ENCODE measurements at places on chromosomes 16 and 17.

DNA sequence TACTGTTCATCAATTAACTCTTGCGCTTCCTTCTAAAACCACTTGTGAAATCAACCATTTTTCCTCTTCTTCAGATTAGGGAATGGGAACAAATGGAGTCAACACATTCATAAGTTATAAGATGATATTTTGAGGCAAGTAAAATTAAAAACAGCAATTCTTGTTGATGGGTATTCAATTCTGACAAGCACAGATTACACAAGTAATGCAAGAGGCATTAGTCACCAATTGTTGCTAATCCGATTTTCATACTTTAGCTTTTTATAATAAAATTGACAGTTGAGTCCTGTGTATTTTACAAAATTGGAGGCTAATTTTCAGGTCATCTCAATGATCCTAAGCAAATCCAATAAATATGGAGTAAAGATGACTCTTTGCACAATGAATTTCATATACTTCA lies 918.4 kb upstream of the SOX9 start:
- DNase-seq, result no peak

DNA sequence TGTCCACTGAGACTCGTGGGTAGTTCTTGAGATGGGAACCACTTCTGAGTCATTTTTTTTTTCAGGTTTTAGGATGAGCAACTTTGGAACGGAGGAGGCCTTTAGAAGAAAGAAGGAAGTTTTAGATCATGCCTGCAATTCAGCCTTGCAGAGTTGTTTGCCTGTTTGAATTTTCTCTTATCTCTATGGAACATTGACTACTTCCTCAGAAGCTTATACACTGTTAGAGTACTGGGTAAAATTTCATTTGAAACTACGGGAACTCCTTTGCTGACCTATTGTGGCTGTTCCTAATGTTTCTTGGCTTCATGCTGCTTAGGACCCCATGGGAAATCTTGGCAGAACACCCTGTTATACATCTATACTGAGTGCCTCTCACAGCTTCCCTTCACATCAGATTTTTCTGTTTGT lies 70.8 kb downstream of the MAP2K6 start:
- DNase-seq, result no peak

GRCh38 chr17:2990396-2990795 lies 73.0 kb downstream of the OR1D5 start:
- DNase-seq, result peak; percentile 32

- DNase-seq, result no peak
These were observed 31.4 kb downstream of the MYO15A start for GRCh38 chr17:18139949-18140348.

GRCh38 chr16:56767024-56767423 lies 37.1 kb downstream of the NUP93 start:
- no peak for DNase-seq

DNA sequence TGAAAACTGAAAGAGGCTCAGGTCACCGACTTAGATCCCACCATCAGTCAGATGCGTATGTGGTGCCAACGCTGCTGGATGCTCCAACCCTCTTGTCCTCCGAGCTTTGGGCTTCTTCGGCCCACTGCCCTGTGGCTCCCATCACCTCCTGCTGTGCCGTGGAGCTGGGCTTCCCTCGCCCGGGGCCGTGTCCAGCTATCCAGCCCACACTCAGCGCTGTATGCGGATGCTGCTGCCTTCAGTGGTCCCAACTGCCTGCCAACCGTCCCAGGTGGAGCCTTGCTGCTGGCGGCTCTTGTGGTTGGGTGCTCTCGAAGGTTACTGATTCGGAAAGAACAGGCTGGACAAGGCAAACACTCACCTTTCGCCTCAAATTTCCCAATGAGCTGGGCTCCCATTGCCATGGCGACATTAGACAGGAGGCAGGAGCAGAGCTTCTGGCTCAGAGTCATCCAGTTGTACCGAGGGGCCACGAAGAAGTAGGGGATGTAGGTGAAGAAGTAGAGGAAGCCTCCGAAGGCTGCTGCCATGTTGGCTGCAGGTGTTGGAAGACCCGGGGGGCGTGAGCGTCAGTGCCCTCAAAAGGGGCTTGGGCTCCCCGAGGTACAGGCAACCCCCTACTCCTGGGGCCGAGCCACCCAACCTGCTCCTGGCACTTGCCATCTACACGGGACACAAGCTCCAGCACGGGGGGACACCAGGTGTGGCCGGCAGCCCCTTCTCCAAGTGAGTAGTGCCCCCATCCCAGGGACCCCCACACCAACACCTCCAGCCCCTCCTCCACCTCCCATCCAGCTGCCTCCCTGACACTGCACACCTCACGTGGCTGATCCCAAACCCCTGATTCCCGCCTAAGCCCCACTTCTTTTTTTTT lies 32.2 kb downstream of the ABCA3 start:
- no peak for DNase-seq

- no peak for DNase-seq
These were observed 581 bp downstream of the CD68 start for GRCh38 chr17:7579834-7580603.

GRCh38 chr16:57601801-57602478 lies 26.5 kb upstream of the ADGRG1 start:
- no peak for DNase-seq

- no peak for DNase-seq
These were observed 14.7 kb upstream of the WNT3 start for GRCh38 chr17:46832945-46833839.

DNA sequence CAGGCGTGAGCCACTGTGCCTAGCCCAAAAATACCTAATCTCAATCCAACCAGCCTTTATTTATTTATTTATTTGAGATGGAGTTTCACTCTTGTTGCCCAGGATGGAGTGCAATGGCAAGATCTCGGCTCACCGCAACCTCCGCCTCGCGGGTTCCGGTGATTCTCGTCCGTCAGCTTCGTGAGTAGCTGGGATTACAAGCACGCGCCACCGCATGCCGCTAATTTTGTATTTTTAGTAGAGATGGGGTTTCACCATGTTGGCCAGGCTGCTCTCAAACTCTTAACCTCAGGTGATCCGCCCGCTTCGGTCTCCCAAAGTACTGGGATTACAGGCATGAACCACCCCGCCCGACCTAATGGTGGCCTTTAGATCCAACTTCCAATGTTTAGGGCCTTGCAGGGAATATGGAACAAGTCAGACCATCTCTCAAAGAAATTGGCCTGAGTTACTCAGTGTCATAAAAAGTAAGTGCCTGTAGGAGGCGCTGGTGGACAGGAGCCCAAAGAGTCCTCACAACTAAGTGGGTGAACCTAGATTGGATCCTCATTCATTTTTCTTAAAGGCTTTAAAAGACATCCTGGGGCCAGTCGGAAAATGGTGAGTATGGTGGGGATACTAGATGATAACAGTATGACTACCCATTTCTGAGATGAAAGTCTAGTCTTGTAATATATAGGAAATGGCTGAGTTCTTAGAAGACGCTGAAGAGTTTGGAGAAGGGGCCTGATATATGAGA lies 4.6 kb downstream of the ZSCAN10 start:
- no peak for DNase-seq

- DNase-seq, result no peak
These were observed at the start of gene CCDC182 for GRCh38 chr17:57745242-57745641. Gene CCDC182 (minus strand): TSS chr17:57745299. CDS start chr17:57745272, 27 bp downstream.

GRCh38 chr17:33046361-33047255 lies 55.0 kb downstream of the SPACA3 start:
- no peak for DNase-seq

- no peak for DNase-seq
These were observed 62.9 kb downstream of the LMF1 start for GRCh38 chr16:907842-908241.

DNA sequence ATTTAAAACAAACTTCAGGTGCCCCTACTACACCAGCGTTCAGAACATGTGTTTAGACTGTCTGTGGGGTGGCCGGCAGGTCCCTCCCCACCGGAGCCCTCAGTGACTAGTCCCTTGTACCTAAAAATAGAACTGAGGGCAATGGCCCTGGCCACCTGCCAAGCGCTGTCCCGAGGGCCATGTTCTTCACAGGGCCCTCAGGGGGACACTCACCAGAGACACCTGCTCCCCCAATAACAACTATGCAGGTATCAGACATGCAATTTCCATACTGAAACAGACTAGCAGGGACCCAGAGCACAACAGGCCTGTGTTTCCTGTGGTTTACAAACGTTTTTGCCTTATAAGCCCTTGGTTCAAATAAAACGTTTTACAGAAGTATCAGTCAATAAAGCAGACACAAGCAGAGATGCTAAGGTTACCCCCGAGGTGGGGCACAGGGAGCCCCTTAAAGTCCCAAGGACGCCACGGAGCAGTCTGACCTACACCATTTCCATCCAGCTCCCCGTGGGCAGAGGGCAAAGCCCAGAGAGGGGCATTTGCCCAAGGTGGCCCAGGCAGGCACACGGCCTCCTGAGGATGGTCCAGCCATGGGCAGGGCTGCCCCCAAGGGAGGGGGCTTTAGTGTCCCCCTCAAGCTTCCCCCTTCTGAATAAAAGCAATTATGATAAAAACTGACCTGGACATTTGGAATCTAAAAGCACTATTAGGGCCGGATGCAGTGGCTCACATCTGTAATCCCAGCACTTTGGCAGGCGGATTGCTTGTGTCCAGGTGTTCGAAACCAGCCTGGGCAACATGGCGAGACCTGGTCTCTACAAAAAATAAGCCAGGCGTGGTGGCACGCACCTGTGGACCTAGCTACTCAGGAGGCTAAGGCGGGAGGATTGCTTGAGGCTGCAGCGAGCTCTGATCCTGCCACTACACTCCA lies 896 bp upstream of the MYLK3 start:
- DNase-seq, result no peak

GRCh38 chr17:40720899-40721298 lies 17.3 kb upstream of the KRT24 start:
- no peak for DNase-seq

Measured in ascending aorta (tissue), 2 donors.